Activated CD4-positive, alpha-beta T cell treated with anti-CD3 and anti-CD28 coated beads, Interleukin-2, amount 50 U/mL, for 1 hour (primary cell): ENCODE measurements at places on chromosomes 6 and 20.

GRCh38 chr20:19022118-19022575, 190.3 kb upstream of the SLC24A3 start:
- DNase-seq: no peak

DNA sequence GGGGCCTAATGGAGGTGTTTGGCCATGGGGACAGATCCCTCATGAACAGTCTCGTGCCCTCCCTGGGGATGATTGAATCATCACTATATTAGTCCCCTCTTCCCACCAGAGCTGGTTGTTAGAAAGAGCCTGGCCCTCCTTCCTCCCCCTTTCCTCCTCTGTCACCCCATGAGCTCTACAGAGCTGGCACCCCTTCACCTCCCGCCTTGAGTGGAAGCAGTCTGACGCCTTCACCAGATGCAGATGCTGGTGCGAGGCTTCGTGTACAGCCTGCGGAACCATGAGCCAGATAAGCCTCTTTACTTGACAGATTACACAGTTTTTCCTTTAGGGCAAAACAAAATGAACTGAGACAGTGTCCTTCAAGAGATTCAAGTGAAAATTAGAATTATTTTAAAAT, 74.4 kb upstream of the RIPOR2 start:
- no peak for DNase-seq

- DNase-seq: no peak
Observed at GRCh38 chr20:49704932-49705336, 8.7 kb downstream of the B4GALT5 start.

DNA sequence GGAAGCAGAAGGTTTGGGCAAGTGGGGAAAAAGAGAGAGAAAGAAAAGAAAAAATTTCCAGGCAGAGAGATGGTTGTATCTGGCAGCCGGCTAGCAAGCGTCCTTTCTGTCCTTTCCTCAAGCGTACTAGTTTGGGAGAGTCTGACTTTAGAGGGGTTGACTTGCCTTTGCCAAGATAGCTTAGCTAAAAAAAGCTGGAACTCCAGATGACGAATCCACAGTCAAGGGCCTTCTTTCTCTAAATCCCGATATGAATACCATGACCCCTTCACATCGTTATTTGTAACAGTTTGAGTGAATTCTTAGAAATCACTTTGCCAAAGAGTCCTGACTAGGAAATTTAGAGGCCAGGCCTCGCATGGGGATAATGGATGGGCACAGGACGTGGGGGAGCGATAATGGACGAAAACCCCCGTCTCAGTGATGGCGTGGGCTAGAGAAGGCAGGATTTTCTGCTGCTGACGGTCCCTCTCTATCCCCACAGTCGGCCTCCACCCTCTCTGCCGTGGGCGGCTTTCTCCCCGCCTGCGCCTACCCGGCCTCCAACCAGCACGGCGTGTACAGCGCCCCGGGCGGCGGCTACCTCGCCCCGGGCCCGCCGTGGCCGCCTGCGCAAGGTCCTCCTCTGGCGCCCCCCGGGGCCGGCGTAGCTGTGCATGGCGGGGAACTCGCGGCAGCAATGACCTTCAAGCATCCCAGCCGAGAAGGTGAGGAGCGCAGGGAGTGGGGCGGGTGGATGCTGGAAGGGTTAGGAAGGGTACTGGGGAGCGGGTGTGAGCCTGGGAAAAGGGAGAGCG, 3.5 kb downstream of the PAX1 start:
- no peak for DNase-seq

GRCh38 chr6:41522780-41523548, 23.2 kb upstream of the FOXP4 start:
- no peak for DNase-seq

GRCh38 chr6:150254770-150255169, 111.9 kb downstream of the PPP1R14C start:
- DNase-seq: no peak
